ENCODE measurements at places on chromosomes 13 and 19. TPM values are rescaled to one million over a fixed set of nuclear protein-coding genes. Genes with fewer than 3 reads are reported as not detected.

TDRD12 gene
- total RNA-seq, result 0.34 TPM

FXYD3 gene
- 434 TPM for total RNA-seq

TIMM29 gene
- total RNA-seq, result 17.2 TPM

FGF21 gene
- total RNA-seq, result not detected

NCCRP1 gene
- 18.4 TPM for total RNA-seq

OR7D2 gene
- total RNA-seq, result not detected

GAPDHS gene
- not detected for total RNA-seq

COMP gene
- 1.8 TPM for total RNA-seq

PLK5 gene
- not detected for total RNA-seq

TEX101 gene
- total RNA-seq, result not detected

Data from ureter (tissue), 1 donor.